ENCODE measurements at places on chromosomes 2 and 18.

DNA sequence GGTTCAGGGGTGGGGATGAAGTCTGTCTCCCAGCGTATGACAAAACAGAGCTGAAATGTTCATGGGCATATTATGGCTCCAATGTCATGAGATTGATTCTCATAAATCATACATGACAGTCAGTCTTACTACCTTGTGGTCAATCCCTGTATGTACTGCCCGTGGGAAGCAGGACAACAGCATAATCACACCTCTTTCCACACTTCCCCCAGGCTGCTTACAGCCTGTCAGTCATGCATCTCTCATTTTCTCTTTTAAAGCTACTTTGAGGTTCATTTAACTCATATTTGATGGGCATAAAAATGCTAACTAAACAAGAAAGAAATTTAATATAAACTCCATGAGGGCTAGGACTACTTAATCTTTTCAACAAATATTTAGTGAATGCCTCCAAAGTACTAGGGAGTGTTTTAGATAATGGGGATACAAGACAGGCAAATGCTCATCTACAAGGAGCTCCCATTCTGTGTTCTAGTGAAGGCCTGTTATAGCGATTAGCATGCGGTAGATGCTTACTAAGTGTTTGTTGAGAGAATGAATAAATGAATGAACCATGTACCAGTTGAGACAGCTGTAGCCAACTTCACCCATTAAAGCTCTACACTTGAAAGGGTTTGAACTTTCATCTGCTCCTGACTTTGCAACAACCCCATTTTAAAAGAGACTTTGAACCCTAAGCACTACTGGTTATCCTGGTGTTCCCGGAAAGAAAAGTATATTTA is 89.1 kb downstream of the ALPK2 start:
- no peak for DNase-seq

DNA sequence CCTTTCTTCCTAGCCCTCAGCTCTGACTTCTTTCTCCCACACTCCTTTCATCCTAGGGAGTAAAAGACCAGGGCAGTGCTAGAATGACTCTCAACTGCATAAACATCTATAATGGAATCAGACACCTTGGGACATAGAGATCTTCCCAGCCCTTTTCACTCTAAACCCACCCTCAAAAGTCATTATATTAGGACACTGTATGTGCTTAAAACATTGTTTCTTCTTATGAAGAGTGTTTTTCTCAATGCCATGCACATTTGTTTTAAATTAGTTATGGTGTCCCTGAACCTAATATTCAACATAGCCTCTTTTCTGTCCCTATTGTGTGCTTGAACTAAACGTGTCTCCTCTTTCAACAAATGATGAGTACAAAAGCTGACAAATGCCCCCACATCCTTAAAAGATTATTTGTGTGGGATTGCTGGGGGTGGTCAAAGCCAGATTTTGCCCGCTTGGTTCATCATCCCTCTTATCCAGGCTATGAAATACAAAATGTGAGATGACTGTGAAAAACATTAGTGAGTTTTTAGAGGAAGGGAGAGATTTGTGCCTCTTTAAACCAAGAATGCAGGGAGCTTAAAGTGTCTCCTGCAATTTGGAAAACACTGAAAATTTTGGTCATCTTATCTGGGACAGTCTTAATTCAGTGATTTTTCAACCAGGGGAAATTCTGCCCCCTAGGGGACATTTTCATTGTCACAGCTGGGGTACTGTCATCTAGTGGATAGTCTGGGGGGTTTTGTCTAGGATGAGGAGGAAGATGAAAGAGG is 29.0 kb downstream of the SERPINB5 start:
- no peak for DNase-seq

- no peak for DNase-seq
Measured at GRCh38 chr2:236568068-236568921, 1.3 kb upstream of the ACKR3 start.

- DNase-seq: no peak
Measured at GRCh38 chr2:33488178-33488690, 11.8 kb downstream of the RASGRP3 start.

DNA sequence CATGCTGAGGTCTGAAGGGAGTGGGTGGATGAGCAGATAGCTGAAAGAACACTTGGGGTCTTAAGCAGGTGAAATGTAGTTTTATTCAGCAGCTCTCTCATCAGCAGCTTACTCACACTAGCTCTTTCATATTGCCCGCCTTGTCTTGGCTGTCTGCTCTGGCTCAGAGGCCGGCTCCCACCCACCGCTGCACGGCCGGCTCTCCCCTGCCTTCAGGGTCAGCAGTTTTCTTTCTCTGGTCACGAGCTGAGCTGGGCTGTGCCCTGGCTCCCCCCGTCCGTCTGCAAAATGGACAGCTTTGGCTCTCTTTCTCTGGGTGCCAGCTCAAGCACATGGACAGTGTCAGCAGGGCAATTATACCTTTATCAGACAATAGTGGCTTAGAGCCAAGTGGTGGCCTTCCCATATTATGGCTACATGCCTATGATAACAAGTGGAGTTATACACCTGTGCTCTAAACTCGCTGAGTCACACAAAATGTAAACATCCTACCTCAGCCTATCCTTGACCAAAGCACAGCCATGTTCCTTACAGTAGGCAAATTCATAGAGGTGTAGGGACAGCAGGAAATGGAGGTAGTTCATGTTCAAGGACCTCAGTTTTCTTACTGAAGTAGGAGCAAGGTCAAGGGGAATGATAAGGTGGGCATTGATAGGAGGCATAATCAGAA is 224.8 kb downstream of the SOCS6 start:
- no peak for DNase-seq

DNA sequence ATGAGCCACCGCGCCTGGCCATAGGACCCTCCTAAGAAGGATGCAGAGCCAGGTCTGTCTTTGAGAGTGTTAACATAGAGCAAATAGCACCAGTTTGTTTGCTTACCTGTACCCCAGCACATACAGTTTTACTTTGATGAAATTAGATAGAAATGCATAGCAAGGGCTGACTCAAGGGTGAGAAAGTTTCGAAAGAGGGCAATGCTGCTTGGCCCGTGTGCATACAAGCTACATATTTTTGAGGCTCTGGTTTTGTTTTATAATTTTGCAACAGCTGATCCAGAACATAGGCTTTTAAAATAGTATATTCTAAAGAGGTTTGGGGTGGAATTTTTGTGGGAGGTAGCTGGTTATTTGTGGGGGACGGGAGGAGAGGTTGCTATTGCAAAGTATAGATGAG is 151.7 kb downstream of the MCFD2 start:
- no peak for DNase-seq

- DNase-seq: no peak
Measured at GRCh38 chr2:238321467-238321866, 1.1 kb downstream of the TRAF3IP1 start.

- no peak for DNase-seq
Measured at GRCh38 chr2:217934321-217935131, 68.3 kb downstream of the TNS1 start.

DNA sequence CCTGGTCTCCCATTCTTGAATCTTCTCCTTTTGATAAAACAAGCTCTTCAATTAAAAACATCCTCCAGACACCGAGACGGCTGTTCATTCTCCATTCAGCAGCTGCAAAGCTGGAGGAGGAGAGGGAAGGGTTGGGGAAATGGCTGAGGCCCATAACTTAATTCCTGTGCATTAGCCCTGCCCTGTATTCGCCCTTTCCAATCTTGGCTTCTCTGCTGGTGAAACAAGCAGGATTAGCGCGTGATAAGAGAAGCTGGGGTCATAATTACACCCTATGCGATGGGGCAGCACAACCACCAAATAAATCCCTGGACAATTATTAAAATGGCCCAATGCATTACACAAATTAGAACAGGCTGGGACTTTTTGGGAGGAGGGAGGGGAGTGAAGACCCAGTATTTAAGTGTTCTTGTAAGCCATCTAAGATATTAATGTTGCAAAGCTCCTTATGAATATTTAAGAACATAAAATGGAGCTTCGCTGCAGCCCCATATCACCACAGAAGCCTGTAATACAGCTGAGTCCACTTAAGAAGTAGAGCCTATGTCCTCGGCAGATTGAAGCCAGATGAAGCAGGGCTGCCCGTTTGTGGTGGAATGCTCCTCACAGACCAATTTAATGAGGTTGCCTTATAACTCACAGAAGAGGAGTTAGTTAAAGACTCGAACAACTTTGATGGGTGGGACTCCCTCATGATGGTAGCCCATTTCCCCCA is 176.6 kb upstream of the SKOR2 start:
- DNase-seq: no peak

DNA sequence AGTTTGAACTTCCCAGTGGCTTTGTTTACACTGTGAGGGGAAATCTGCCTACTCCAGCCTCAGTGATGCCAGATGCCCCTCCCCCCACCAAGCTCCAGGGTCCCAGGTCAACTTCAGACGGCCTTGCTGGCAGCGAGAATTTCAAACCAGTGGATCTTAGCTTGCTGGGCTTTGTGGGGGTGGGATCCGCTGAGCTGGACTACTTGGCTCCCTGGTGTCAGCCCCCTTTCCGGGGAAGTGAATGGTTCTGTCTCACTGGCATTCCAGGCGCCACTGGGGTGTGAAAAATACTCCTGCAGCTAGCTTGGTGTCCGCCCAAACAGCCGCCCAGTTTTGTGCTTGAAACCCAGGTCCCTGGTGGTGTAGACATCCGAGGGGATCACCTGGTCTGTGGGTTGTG is 70.0 kb upstream of the NEUROD1 start:
- no peak for DNase-seq

DNA sequence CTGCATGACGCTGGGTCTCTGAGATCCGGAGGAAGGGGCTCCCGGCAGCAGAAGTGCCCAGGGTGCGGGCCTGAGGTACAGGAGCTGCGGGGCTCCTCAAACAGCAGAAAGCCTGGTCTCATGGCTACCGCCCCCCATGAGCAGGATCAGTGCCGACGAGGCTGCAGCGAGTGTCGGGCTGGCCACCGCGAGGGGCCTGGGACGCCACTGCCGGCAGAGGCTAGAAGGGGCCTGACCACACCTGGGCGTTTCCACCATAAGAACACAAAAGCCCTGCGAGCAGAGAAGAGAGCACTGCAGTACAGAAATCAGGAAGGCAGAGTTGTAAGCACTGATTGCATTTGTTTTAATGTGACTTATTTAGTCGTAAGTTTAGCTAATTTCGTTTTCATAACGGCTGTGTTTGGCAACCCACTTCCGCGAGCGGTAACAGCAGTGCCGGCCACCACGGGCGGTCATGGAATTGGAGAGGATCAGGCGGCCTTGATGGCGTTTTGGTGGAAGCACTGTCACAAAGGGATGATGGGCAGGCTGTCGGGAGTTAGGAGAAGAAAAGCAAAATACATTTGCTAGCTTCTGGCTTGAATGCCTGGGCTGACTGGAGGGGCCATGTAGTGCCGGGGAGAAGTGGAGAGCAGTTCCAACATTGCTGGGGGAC is 117.4 kb downstream of the HDAC4 start:
- no peak for DNase-seq

DNA sequence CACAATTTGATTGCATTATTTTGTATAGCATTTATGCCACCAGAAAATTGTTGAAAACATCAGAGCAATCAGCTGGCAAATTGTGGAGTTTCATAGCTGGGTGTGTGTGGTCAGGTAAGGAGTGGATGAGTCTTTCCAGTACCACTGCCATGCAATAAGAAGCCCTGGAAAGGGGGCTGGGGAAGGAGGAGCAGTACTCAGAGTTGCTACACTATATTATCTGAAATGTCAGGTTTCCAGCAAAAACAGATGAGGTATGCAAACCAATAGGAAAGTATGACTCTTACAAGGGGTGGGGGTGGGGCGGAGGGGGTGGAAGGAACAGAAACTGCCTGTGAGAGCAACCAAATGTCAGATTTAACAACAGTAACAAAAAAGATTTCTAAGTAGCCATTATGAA is 112.2 kb downstream of the SOS1 start:
- no peak for DNase-seq

DNA sequence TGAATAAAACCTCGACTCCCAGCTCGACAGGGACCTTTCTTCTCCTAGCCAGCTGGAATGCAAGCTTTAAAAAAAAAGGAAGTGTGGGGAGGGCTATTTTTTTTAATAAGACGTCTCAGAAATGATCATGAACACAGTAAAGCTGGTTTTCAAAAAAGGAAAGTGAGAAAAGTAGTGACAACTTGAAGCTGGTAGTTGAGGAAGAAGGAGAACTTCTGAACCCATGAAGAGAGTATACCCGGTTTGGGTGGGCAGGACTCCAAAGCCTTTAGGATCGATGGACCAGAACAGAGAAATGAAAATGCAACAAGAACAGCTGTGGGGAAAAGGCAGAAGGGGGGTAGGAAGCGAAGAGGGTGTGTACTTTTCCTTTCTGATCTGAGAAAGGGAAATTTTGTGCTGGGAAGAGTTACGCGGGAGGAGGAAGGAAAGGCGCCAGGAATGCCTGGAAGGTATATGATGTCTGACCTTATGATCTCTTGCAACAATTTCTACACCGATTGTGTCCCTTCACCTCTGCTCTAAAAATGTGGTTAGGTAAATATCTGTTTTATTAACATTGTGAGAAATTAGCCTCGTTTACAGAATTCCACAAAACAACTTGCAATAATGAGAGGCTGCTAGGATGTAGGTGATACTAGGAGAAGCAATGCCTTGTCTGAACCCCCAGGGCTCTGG is 22.6 kb upstream of the CYP1B1 start:
- DNase-seq: no peak

- DNase-seq: no peak
Measured at GRCh38 chr2:182954789-182955188, 83.5 kb downstream of the NCKAP1 start.

GRCh38 chr2:64101141-64101591 is 43.1 kb downstream of the PELI1 start:
- no peak for DNase-seq

DNA sequence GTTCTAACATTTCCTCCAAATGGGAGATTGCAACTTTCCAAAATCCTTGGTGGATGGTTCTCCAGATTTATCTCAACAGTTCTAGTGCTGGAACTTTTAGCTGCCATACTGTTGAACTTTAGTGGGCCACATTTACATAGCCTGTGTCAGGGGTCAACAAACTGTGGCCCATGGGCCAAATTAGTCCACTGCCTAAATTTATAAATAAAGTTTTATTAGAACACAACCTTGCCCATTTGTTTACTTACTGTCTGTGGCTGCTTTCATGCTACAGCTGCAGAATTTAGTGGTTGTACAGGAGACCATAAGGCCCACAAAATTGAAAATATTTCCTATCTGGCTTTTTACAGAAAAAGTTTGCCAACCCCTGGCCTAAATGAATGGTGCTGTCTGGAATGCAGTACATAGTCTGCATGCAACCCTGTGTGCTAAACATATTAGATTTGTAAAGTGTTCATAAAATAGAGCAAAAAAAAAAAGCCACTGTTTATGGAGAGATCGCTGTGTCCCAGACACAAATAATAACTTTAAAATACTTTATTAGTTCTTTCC is 30.3 kb downstream of the MGAT5 start:
- no peak for DNase-seq

- DNase-seq: no peak
Measured at GRCh38 chr2:47720036-47720435, 62.9 kb upstream of the MSH6 start.

- DNase-seq: no peak
Measured at GRCh38 chr2:120473522-120474271, 127.8 kb downstream of the INHBB start.

DNA sequence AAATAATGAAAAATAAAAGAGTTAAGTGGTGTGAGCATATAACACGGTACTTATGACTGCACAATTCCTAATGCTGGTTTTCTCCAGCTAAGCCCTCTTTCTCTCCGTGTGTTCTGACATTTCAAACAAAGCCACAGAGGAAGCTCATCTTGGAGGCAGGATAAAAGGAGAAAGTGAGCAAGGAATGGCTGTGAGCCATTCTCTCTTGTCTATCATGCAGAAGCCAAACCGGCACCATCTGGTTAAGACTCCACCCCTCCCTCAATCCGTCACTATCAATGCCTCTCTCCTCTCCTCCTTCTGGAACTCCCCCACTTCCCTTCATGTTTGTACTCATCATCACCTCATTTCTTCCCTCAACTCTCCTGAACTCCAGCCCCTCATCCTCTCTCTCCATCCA is 210.4 kb downstream of the TMEM163 start:
- DNase-seq: peak; percentile 77

GRCh38 chr2:231769170-231770136 is 11.6 kb downstream of the PDE6D start:
- DNase-seq: no peak
